Activated T-cell treated with anti-CD3 and anti-CD28 coated beads for 24 hours (primary cell): ENCODE measurements at places on chromosomes 16 and 17.

GRCh38 chr17:50105811-50106210, 10.7 kb downstream of the PDK2 start:
- no peak for DNase-seq

- DNase-seq: no peak
Observed at GRCh38 chr16:58464047-58464915, 35.7 kb upstream of the NDRG4 start.

DNA sequence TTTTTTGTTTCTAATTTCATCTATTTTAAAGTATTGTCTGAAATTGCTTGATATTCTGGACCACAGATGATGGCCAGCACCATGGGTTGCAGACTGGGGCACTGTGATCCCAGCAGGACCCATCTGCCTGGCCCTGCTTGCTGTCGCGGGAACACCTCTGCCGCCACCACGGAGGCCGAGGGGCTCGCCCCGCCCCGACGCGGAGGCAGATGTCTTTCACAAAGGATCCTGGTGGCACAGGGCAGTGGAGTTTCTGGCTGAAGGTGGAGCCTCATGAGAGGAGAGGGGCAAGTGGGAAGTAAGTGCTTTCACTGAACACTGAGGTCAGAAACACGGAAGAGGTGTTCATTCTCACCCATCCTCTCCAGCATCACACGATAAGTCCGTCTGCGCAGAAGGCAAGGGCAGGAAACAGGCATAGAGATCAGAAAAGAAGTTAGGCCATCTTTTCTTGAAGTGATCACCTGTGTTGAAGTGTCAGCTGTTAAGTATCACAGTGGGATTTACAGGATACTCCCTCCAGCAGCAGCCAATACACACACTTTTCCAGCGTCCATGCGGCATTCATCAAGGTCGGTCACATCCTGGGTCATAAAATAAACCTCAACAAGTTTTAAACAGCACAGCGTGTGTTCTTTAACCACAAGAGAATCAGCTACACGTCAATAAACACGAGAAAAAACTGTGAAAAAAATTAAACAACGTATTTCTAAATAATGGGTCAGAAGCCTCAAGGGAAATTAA, 194.5 kb downstream of the RPTOR start:
- DNase-seq: no peak

DNA sequence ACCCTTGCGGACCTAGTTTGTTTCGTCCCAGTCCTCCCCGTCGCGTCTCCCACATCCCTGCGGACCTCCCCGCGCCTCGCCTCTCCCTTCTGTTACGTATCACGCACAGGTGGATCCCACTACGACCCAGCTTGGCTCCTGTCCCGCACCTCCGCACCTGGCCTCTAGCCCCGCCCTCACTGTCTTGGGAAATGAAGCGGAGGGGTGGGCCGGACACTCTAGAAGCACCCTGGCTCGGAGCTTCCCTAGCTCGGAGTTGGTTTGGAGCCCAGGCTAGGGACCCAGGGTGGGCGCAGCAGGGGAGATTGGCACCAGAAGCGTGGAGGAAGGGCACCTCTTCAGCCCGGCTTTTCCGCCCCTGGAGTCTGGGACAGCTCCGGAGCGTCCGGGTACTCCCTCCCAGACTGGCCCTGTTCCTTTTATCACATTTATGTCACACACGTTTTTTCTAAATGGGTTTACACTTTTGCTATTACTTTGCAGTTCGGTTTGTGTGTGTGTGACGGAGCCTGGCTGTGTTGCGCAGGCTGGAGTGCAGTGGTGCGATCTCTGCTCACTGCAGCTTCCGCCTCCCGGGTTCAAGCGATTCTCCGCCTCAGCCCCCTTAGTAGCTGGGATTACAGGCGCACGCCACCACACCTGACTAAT, 1.4 kb upstream of the CEMP1 start:
- peak; percentile 47 for DNase-seq

GRCh38 chr17:75553295-75554110, 28.0 kb downstream of the LLGL2 start:
- no peak for DNase-seq

GRCh38 chr17:76506408-76507345, 5.5 kb upstream of the RHBDF2 start:
- peak; percentile 86 for DNase-seq

DNA sequence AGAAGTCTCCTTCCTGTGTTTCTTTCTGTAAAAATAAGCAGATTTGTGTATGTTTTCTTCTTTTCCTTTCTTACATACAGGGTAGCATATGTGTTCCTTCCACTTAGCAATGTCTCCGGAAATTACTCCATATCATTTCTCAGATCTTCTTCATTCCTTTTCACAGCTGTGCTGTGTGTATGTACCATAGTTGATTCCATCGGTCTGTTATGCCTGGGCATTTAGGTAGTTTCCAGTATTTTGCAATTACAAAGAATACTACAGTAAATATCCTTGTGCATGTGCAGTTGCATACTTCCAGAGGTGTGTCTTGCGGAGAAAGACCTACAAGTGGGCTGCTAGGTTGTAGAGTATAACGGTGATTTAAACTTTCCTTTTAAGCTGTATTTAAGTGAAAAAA, 69.8 kb downstream of the CLEC16A start:
- no peak for DNase-seq

DNA sequence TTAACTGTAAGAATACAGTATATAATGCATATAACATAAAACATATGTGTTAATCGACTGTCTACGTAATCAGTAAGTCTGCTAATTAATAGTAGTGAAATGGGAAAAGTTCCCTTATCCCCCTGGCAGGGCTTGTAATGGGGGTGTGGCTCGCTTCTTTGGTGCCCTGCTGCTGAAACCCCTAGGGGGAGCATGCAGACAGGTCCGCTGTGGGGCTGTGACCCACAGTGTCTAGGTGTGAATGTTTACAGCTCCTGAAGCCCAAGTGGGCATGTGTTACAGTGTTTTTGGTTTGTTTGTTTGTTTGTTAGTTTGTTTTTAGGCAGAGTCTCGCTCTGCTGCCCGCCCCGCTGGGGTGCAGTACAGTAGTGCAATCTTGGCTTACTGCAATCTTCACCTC, 495.7 kb downstream of the SHISA9 start:
- no peak for DNase-seq

DNA sequence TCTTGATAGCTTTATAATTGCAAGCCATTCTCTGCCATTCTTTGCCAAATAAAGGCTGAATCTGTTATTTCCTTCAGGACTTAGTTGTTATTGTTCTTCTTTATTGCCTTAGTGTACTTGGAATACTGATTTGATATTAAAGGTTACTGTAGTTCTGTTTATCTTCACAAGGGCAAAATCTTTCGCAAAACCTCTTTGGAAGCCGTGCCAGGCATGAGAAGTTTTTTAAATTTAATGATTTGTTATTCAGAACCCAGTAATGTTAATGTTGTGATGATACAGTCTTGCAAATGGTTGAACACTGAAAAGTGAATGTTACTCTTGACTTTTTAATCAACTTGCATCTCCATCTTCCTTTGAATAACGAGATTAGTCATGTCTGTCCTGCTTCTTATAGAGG, 1225.2 kb upstream of the GOT2 start:
- DNase-seq: no peak

- DNase-seq: no peak
Observed at GRCh38 chr17:44223541-44224071, 4.1 kb upstream of the UBTF start.

DNA sequence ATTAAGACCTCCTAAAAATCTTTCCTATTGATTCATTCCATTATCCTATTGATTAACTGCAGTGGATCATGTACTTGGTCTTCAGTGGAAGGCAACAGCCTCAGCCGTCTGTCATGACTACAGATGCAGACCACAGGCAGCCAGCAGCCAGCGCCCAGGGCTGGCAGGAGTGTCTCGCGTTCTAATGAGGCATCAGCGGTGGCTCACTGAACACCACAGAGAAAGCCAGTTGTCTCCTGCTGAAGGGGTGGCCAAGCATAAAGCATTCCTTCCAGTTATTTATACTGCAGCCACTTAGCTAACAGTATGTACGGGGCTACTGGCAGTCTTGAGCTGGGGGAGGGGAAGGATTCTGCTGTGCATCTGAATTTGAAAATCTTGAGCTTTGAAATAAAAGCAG, 214.3 kb downstream of the IRX3 start:
- no peak for DNase-seq

- DNase-seq: no peak
Observed at GRCh38 chr17:34667656-34668055, 88.3 kb downstream of the TMEM132E start.

DNA sequence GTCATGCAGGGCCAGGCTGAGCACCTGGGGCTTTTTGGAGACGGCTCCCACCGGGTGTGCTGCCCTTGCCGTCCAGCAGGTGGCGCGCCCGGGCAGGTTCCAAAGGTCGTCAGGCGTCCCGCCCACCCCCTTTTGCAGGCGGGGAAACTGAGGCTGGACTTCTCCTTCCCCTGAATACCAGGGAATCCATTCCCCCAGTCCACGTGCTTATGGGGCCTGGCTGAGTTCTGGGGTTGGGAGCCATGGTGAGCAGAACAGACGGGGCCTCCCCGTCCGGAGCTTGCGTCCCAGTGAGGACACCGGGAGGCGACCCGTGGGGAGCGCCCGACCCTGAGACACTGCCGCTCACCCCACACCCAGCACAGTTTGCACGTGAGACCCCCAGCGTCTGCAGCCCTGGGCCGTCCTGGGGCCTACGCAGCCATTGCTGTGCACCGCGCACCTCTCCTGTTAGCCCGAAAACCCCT, 51.8 kb upstream of the JPH3 start:
- DNase-seq: peak; percentile 45

DNA sequence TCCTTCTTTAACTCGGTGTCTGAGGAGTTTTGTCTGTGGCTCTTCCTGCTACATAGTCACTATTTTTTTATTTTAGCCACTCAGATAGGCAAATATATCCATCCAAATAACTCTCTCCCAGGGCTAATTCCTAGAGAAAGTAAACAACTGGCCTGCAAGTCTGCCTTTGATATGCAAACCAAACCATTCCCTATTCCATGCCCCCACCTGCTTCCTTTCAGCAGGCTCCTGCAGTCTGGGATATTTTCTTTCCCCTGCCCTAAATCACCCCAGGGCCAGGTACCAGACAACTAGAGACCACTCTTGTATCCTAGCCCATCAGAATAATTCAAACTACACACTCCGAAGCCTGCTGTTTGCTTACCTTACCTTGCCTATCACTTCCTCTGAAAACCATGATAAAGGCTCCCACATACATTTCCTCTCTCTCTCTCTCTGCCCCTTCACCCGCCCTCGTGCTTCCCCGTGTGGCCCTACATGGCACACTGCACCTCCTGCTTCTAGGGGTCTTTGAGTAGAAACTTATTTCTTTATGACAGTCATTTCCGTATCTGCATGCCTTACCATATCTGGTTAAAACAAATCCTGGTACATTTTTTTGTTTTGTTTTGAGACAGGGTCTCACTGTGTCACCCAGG, 8.3 kb downstream of the CD300H start:
- no peak for DNase-seq

DNA sequence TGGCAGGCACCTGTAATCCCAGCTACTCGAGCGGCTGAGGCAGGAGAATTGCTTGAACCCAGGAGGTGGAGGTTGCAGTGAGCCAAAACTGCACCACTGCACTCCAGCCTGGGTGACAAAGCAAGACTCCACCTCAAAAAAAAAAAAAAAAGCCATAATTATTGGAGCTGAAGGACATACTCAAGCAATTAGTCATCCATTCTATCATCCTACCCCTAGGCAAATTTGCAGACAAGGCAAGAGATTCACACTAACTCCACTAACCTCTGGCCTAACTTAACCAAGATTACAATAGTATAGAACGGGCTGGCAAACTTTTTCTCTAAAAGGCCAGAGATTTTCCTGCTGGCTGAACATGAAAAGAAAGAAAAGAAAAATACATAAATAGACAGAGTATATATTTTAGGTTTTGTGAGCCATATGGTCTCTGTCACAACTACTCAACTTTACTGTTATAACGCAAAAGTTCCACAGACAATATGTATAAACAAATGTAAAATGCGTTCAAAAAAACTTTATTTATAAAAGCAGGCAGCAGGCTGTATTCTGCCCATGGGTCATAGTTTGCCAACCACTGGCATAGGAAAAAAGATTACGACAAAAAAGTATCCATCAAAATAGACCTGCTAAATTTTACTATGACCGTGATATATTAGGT, 29.7 kb downstream of the BRIP1 start:
- DNase-seq: no peak

DNA sequence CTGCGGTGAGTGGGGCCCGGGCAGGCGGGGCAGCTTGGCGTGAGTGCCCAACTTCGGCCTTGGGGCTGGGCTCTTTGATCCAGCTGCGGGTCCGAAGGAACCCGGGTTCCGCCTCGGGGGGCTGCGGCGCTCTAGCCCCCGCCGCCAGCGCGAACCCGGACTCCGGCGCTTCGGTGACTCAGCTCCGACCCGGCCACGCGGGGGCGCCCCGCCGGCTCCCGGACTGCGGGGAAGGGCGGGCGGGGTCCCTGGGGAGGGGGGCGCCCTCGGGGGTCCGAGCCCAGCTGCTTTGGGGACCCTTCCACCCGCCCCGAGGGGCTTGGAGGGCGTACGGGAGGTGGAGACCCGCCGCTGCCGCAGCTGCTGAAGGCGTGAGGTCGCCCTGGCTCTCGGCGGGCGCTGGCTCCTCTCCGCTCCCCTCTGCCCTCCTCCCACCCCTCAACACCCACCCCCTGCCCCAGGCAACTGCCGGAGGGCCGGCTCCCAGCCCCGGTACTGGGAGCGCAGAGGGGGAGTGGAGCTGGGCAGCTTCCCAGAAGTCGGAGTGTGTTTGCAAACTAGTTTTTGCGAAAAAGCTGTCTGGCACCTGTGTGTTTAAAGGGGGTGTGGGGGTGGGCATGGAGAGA, 516 bp downstream of the CPNE2 start:
- no peak for DNase-seq

DNA sequence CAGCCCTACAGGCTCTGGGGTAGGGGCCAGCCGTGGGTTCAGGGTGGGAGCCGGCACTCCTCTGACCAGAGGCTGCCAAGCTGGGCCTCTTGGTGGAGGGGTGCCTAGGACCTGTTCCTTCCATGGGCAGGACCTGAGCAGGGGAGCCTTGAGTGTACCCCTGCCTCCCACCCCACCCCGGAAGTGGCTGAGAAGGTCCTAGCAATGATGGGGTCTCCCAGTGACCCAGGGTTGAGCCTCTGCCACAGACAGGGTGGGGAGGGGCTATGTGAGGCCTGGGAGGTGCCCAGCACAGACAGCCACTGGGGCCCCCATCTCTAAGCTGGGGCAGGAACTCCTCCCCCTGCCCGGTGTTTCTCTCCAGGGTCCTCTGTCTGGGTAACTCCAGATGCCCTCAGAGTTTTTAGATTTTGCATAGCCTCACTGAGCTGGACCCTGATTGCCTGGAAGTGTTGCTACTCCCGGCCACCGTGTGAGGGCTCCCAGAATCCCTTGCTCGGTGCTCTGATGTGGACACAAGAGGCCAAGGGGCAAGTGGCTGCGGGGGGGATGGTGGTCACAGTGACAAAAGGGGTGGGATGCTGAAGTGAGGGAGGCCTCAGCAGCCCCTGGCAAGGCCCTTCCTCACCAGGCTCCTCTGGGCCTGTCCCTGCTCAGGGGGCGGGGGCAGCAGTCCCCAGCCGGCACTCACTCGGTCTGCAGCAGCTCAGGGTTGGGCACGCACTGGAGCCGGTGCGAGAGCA, 6.4 kb upstream of the MTSS2 start:
- no peak for DNase-seq

- DNase-seq: no peak
Observed at GRCh38 chr17:59572301-59572924, 7.0 kb downstream of the DHX40 start.

GRCh38 chr16:67029254-67030096, 526 bp downstream of the CBFB start:
- DNase-seq: peak; percentile 48
